ENCODE measurements at places on chromosomes 12 and 14.

- DNase-seq = no peak
Measured at GRCh38 chr12:15244341-15244740, 23.1 kb upstream of the RERG start.

DNA sequence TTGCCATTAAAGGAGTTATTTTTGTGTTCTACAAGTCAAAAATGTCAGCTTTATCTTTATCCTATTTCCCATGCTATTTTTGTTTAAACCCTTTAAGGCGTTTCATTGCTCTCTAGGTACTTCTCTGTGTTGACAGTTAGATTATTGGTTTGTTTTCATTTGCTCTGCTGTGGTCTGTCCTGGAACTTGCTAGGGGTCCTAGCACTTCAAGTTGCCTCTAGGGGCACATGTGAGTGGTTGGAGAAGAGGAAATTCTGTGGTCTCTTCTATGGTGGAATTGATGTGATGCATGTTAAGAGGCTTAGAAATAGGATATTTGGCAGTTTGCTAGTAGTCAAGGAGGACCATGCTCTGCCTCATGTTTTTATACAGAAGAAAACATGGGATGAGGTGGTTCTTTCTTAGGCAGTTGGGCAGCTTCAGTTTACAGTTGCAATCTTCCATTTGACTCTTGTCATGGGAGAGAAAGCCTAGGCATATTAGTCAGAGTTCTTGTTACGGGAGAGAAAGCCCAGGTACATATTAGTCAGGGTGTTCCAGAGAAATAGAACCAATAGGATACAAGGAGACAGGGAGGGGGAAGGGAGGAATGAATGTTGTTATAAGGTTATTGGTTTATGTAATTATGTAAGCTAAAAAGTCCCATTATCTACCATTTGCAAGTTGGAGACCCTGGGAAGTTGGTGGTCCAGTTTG is 14.4 kb downstream of the TTLL5 start:
- DNase-seq = no peak

DNA sequence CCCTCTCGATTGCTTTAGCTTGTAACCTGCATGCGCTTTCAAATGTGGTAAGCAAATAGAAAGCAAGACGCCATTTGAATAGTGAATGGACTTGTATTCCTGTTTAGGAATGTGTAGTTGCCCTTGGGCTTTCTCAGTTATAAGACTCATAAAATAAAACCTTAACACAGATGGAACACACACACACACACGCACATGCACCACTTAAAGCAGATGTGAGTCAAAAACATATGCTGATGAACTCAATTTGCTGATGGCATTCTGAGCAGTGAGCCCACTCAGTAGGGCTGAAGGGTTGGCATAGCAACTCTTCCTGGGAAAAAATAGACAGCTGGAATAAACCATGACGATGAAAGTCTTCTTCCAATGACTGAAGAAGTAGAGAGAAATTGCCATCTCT is 360.5 kb downstream of the APAF1 start:
- no peak for DNase-seq

DNA sequence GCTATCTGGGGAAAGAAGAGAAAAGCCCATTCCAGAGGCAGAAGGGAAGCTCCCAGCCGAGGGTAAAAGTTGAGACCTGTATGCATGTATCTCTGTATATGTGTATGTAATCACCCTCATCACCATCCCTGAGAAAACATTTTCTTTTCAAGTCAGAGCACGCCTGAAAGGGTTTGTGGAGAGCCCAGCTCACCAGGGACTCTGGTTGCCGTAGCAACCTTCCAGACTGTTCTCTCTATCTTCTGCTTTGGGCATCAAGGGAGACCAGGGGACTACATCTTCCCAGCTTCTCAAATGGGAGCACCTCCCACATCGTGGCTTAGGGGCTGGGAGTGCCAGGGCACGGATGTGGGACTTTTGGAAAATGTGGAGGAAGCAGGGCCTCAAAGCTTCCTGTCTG is 93.5 kb downstream of the GALNT8 start:
- DNase-seq = no peak

GRCh38 chr12:117388951-117389446 is 27.6 kb upstream of the NOS1 start:
- no peak for DNase-seq

DNA sequence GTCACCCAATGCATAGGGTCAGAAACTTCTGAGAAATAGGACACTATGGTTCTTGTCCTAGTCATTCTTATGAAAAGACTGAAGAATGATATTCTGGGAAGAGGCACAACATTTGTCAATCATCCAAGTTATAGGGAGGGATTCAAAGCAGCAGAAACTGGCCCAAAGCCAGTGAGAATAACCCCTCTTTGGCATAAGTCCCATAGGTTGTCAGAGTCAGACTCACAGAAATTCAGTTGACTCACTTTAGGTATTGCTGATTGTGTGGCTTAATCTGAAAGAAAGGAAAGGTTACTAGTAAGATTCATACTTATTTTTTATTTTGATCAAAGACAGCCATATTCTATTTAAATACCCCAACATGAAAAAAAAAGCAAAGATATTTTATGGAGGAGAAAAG is 151.0 kb downstream of the SRGAP1 start:
- no peak for DNase-seq

DNA sequence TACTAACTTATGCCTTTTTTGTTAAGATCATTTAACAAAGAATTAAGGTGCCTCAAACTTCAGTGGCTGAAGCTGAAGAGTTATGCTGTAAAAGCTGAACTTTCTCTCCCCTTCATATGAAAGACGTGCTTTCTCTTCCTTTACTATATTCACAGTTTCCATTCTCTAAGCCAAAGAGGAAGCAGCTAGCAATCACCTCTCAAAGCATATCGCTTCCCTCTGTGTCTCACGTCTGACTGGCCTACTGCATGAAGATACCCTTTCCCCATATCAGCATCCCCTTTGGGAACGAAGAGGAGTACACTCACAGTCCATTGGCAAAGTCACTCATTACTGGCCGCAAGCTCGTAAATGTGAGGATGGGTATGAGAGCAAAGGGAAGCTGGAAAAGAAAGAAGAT is 34.9 kb downstream of the SLC11A2 start:
- DNase-seq = no peak

DNA sequence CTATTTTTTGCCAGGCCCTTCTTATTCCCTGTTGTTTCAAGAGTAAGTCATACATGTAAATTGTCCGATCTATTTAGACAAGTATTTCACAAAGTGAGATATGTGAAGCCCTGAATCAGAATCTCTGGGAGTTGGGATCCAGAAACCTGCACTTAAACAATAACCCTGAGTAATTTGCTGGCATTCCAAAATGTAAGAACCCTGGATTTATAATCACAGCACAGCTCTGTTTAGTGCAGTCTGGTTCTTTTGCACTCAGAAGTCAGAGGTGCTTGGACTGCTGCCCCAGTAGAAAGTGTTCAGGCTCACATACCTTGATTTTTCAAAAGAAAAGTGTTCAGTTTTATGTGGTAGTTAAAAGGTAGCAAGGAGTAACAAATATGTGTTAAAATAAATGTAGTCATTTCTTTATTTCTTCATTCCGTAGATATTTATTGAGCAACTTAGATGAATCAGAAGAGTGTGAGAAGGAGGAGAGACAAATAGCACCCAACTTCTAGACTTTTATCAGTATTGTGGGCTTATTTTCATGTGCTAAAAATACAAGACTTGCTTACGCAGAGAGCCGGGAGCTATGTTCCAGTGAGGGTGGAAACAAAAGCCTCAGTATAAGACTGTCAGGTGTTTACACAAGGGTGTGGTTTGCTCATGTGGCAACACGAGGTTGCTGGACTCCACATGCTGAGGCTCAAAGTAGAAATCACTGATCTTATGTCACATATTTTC is 70.1 kb downstream of the SYNE2 start:
- no peak for DNase-seq

- DNase-seq = no peak
Measured at GRCh38 chr12:67067453-67068203, 201.5 kb upstream of the CAND1 start.

GRCh38 chr14:69716478-69717187 is 50.3 kb upstream of the SRSF5 start:
- no peak for DNase-seq

DNA sequence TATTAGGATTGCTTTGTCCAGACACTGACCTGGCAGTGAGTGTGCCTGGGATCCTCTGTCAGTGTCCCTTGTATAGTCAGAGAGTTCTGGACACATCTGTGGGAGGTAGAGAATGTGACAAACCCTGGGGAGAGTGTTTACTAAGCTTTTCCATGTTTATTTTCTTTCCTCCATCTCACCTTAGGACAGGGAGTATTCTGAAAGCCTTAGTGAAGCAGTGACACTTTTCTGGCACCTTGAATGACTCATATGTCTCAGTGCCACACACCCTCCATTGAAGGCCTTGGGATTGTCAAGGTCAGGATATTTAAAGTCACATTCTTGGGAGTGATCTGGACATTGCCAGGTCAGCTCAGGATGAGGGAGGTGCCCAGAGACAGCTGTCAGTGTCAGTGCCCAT is 34.9 kb upstream of the CTDSP2 start:
- no peak for DNase-seq

DNA sequence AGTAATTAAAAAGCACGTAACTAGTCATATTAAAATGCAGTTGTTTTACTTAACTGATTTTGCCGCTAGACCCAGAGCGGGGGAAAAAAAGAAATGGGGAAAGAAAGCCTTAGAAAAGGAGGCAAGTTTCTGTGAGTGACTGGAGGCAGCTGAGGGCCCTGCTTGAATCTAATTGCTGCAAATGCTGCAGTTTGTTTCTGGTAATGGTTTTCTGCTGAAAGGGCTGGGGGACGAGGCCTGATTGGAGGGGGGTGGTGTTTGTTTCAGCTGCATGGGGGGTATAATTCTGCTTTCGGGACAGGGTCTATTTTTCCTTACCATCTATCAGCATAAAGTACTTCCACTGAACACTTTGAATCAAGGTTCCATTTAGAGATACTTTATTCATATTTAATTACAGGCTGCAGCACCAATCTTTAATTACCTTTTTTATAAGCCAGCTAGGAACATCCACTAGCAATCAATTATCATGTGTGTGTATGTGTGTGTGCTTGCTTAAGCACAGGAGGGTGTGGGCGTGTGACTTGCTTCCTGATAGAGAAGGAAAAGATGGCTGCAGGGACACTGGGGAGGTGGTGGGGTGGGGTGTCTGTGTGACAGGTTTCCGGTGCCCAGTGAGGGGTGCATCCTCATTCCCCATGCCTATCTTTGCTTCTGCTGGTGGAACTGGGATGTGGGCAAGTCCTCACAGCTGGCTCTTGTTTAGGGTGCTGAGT is 83.4 kb downstream of the ADCK1 start:
- DNase-seq = no peak

- no peak for DNase-seq
Measured at GRCh38 chr12:75995691-75996090, 35.9 kb downstream of the PHLDA1 start.

DNA sequence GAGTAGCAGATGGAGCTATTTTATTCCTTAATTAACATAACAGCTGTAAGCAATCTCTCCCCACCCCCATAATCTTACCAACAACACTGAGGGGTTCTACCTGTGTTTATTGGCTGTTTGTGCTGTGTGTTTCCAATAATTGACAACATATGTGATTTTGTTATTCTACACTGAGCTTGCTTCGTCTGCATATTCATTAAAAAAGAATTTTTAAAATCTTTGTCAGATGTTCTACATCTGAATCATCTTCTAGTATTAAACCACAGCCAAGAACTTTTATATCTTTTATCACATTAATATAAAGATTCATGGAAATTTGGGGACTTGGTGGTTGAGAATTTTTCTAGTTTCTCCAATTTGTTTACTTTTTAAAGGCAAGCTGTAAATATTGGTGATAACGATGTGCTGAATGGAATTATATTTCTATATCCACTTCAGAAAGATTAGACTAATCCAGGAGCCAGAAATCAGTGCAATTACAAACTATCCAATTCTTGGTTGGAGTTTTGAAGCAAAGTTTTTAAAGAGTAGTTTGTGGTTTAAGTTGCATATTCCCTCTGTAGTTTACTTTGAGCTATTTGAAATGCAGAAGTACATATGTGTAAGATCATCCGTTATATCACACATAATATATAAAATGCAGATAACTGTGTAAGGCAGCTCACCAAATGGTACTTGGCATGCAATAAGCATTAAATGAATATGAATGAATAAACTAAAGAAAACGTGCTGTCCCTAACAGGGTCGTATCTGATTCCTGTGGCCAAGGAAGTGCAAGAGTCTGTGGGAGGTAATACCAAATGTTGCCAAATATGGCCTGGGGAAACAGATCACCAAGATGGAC is 206.9 kb downstream of the PELI2 start:
- no peak for DNase-seq

GRCh38 chr12:74365178-74365964 is 172.3 kb upstream of the ATXN7L3B start:
- no peak for DNase-seq

DNA sequence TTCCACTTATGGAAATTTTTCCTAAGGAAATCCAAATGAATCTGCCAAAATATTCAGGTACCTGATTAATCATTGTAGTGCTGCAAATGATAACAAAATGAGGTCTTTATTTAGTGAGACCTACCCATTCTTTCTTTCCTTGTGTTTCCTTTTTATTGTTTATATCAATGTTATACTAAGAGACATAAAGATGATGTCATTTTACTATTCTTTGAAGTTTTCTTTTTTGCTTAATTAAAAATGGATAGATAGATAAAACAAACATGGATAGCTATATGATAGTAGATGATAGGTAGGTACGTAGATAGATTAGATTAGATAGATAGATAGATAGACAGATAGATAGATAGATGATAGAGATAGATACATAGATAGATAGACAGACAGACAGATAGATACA is 669.5 kb upstream of the TBX3 start:
- DNase-seq = no peak

DNA sequence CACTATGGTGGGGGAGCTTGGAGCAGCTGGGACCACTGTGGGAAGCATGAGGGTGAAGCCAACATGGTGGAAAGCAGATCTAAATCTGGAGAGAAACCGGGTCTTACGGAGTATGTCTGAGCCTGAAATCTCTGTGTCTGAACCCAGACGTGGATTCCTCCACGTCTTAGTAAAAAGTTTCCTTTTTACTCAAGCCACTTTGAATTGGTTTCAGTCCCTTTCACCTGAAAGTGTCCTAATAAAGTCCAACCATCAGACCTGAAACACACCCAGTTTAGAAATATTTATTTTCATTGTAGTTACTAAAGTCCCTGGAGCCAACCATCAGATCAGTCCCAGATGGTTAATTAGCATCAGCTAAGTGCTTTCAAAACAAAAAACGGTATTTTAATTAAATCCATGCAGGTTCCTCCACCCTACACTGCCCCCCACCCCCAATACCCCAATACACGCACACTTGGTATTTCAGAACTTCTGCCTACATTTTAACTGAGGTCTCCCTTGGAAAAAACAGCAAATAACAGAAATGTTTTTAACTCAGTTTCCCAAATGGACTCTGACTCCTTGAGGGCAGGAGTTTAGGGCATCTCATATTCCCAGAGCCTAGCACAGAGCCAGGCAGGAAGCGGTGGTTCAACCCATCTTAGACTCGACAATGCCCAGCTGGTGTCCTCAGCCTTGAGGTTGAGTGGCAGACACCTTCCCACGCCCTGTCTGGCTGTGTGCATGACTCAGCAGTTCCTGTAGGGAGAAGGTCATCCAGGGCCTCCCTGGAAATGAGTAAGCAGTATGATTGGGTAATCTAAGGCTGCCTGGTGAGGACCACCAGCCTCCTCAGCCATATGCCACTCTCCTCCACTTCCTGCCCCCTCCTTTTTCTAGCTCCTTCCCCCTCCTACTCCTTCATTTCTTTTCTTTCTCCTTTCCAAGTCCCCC is 175.8 kb downstream of the TTC8 start:
- no peak for DNase-seq

GRCh38 chr12:53916788-53917655 is 21.6 kb upstream of the HOXC13 start:
- DNase-seq = no peak

- no peak for DNase-seq
Measured at GRCh38 chr14:22819151-22819988, 4.1 kb upstream of the SLC7A7 start.
